ENCODE measurements at places on chromosomes 3 and 15.

DNA sequence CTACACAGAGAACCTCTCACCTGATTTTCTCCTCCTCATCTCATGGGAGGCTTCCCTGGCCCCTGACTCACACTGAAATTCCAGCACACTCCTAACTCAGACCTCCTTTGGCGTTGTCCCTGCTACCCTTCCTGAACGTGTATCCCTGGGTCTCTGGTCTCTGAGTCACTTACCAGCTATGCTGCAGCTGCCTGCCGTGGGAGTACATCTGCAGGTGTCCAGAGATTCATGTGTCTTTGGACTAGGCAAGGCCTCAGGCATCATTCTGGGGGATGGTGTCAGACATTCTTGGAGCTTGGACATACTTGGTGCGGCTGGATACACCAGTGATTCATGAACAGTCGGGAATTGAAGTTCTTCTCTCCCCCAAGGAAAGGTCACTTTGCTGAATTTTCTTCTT, 148.8 kb upstream of the TRIM42 start:
- no peak for DNase-seq

DNA sequence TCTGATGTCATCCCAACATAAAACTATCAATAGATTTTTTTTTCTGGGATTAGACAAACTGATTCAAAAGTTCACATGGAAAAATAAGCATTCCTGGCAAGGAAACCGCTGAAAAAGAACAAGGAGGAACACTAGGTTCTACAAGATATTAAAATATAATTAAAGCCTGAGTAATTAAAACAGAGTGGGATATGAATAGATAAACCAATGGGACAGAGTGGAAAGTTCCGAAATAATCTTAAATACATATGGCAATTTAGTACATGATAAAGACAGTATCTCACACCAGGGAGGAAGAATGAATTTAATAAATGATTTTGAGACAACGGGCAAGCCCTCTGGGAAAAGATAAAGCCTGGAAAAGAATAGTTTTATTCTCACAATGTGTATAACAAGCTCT, 4.7 kb downstream of the GLDN start:
- DNase-seq = no peak

- no peak for DNase-seq
These were observed 24.5 kb downstream of the SRPRB start for GRCh38 chr3:133830071-133830470.

- DNase-seq = no peak
These were observed 301.1 kb upstream of the LRRFIP2 start for GRCh38 chr3:37475435-37475834.

DNA sequence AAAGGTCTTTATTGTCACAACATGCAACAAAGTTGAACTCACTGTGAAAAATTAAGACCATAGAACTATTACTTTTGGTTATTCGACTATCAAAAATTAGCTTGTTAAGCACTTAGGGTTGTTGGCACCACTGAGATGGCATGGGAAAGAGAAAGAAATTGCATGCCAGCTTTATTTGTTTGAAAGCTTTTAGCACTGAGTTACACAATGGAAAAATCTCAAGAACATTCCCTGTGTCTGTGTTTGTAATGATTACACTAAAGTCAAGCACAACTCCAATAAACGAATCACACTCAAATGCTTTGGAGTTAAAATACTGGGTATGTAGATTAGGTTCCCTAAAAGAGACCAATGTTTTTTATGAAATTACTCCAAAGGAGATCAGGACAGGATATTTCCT, 158.6 kb upstream of the COL8A1 start:
- DNase-seq = no peak

DNA sequence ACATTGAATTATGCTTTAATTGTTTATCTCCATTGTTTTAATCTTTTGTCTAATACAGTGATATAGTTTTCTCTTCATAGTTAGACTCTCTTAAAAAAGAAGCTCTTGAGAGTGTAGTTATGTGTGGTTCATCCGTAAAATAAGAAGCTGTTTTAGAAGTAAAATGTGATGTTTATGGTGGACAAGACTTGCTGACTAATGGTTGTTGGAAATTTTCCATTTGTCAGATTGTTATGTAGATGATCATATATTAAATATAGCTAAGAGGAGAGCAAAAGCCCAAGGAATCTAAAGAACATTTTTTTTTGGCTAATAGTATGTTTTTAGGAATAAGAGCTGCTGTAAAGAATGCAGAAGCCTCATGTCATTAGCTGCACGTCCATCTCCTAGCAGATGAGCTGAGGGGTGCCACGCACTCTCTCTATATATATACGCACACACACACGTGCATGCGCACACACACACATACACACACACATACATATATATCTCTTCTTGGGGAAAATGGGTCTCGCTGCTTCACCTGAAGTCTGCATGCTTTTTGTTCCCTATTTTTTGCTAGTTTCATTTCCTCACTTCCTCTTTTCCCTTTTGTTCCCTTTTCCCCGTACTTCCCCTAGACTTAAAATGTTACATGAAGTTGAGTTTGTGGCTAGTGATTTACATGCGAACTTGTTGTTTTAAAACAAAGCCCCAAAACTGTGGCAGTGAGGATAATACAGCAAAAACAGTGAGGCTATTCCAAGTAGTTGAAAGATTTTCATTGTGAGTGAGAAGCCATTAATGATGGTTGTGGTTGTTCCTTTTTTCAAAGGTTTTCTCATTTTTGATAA, 107.8 kb downstream of the MBNL1 start:
- no peak for DNase-seq

GRCh38 chr15:61051569-61052031, 177.5 kb downstream of the RORA start:
- DNase-seq = no peak

- DNase-seq = no peak
These were observed 46.5 kb upstream of the SACM1L start for GRCh38 chr3:45642731-45643152.

DNA sequence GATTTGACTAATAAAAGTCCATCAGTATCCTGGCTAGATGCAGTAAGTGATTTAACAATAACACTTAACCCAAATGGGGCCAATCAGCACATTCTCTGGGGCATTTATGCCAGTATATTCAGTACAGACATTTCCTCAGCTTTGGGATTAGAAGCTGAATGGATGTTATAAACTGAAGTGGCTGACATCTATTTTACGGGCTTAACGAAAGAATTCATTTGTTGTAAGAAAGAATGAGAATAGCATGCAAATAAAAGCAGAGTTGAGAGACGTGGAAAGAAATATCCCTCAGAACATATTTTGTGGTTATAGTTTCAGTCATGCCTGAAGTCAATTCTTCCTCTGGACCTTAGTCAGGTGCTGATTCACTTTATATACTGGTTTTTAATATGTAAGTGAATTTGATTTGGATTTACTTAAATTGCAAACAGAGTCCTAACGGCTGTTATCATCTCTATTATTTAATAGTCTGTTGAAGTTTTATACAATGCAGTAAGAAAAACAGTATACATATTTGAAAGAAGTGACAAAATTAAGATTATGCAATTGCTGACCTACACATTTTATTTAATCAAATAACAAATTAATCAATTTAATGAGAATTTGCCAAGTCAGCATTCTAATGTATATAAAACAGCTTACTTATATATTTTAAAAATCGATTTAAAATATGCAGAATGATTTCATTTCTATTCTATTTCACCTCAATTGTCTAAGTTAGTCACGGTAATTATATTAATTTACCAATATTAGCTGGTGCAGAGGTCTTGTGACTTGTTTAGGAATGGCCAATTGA, 513.9 kb upstream of the CADM2 start:
- no peak for DNase-seq

DNA sequence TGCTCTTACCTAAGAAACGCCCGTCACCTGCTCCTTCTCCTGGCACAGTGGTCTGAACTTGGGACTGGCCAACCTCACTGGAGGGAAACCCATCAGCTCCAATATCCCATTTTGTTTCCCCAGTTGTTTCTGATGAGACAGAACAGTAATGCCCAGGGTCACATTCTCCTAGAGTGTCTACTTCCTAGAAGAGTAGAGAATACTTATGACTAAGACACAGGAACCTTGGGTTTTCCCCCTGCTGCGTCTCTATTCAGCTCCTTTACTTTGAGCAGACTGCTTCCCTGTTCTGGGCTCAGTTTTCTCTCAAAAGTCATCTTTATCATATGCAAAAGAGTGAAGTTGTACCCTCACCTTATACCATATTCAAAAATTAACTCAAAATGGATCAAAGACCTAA, 79.4 kb downstream of the POLR2M start:
- DNase-seq = no peak

- no peak for DNase-seq
These were observed 255.9 kb downstream of the DOCK3 start for GRCh38 chr3:50930371-50931208.

GRCh38 chr3:150030841-150031240, 60.1 kb upstream of the PFN2 start:
- DNase-seq = no peak

GRCh38 chr15:36185438-36185837, 394.0 kb upstream of the CDIN1 start:
- DNase-seq = no peak

- DNase-seq = no peak
These were observed 1334.4 kb upstream of the ALCAM start for GRCh38 chr3:104032283-104032682.

DNA sequence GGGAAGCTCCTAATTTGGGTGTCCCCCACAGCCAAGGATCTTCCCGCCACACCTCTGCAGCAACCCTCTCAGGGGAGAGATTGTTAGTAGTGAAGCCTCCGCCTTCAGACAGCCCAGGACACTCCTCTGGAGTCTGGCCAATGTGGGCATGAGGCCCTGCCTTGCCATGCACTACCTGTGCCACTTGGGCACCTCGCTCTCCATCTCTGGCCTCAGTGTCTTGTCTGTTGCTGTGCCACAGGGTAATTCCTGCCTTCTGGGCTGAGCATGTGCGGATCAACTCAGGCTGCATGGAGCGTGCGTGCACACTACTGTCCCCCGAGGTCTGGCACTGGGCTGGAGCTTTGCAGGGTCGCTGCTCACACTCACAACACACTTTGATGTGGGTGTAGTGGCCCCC, 7.9 kb upstream of the MESP1 start:
- DNase-seq = no peak

DNA sequence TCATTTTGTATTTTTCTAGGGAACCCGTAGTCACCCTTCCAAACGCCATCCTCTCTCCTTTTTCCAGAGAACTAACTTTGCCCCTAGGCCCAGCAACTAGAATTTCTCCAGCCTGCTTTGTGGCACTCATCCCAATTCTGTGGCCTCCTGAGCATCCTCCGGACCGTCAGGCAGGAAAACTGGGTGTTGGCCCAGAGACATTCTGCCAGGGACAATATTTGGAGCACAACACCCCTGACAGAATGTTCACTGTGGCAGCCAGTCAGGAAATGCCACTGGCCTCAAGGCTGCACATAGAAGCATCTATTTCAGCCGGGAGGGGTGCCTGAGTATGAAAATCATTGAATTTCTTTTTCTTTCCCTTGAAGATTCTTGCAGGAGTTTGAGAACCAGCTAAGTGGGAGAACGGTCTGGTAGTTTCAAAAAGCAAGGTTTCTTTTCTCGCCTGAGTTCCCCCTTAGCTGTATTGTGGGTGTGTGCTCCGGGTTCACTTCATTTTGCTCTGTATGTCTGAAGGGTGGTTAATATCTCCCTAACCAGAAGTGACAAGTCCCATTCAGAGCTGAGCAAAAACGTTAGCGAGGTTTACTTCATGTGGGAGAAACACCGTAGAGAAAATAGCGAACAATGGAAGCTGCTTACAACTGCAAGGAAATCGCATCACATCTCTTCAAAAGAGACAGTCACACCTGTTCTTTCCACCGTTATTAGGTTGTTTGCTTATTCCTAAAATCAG, 108.1 kb upstream of the TPM1 start:
- DNase-seq = no peak

GRCh38 chr3:69761896-69762767, 22.9 kb downstream of the MITF start:
- no peak for DNase-seq

DNA sequence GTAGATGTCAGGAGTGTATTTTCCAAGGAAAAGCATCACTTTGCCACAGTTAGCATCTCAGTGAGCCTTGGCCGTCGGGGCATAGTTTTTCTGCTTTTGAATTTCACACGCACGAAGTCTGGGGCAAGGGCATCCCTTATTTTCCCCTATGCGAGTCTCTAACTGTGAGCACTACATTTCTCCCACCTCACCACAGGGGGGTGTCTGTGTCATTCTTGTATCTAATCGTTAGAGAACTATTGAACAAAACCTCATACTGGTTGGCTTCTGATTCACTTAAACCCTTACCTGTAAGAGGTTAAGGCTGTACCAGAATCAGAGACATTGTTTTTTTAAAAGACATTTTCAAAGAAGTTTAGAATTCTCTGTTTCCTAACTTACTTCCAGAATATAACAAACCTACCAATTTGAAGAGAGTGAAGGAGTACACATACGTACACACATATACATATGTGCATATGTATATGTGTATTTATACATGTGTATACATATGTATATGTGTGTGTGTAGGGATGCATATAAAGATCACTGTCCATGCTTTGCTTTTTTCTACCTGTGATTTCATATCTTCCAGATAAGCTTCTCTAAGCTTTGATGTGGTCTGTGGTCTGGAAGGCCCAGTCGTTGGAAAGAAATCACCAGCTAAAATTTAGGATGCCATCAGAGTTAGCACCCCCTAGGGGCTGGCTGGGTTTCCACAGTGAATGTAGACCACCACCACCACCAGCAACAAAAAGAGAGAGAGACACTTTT, 49.4 kb downstream of the MYZAP start:
- no peak for DNase-seq

GRCh38 chr3:194586836-194587235, 46.4 kb downstream of the TMEM44 start:
- no peak for DNase-seq

- no peak for DNase-seq
These were observed 148.2 kb downstream of the PDE8A start for GRCh38 chr15:85129881-85130280.

- DNase-seq = no peak
These were observed at the start of gene MOBP for GRCh38 chr3:39467394-39468107. MOBP (plus strand) TSS chr3:39467680; CDS start chr3:39502070, 34,390 bp downstream.

DNA sequence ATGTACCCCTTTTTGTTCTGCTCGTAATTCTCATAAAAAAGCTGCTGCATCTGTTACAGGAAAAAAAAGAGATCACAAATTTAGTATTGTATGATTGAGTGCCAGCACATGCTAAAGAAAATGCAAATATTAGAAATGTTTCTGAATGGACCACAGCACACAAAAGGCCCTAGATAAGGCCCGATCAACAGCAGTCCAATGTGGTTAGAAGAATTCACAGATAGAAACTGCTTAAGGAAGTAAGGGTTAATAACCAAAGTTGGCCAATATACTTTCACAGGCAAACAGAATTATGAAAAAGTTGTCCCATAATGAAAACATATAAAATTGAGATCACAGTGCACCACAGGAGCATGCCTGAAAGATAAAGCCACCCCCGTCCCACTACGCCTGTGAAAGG, 72.9 kb downstream of the CHSY1 start:
- DNase-seq = no peak

DNA sequence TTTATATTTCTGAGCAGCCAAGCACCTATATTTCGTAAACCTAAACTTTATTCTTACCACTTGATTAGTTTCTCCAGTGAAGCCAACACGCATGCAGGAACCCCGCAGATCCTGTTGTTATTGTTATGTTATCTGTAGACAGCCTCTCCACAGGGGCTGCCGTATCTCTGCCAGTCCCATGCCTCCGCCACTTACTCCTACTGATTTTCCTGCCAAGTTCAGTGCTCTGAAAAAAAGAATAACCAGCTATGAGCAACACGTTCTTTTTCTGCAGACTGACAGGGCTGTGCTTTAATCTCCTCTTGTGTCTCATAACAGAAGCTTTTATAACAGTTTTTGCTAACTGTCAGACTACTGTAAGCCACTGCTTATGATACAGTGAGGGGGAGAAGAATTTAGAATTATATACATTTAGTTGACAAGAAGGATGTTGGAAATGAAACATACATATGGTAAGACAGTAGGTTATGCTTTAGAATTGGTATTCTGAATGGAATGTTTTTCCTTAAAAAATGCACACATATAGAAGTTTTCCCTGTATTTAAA, 347.4 kb downstream of the SI start:
- no peak for DNase-seq

All from CD4-positive, alpha-beta T cell treated with Interleukin-15 for 4 hours (primary cell).